ENCODE measurements at places on chromosomes 4 and X.

GRCh38 chr4:99054428-99054994 lies 34.1 kb downstream of the ADH5 start:
- no peak for DNase-seq

DNA sequence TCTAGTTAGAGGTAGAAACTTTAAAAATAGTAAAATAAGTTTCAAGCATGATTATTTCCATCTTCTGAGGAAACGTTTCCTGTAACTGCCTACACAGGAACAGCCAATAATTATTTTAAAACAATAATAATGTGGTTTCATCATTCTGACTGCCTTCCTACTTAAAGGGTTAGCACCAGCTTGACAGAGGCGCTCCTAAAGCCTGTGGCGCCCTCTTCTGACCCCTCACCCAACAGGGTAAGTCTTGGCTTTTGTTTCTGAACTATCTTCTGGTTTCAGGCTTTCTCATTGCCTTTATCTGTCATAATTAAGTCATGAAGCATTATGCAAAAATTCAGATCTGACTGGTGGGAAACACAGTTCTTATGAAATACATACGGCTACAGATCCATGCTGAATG lies 96.7 kb downstream of the ITM2A start:
- peak; percentile 72 for DNase-seq

- no peak for DNase-seq
Measured at GRCh38 chrX:14529290-14529989, at the start of gene GLRA2. Gene GLRA2 (plus strand): TSS chrX:14529536. CDS start chrX:14530058, 522 bp downstream.

GRCh38 chr4:83221897-83222441 lies 62.6 kb downstream of the COQ2 start:
- no peak for DNase-seq

GRCh38 chr4:115152081-115152480 lies 38.7 kb upstream of the NDST4 start:
- DNase-seq = no peak

DNA sequence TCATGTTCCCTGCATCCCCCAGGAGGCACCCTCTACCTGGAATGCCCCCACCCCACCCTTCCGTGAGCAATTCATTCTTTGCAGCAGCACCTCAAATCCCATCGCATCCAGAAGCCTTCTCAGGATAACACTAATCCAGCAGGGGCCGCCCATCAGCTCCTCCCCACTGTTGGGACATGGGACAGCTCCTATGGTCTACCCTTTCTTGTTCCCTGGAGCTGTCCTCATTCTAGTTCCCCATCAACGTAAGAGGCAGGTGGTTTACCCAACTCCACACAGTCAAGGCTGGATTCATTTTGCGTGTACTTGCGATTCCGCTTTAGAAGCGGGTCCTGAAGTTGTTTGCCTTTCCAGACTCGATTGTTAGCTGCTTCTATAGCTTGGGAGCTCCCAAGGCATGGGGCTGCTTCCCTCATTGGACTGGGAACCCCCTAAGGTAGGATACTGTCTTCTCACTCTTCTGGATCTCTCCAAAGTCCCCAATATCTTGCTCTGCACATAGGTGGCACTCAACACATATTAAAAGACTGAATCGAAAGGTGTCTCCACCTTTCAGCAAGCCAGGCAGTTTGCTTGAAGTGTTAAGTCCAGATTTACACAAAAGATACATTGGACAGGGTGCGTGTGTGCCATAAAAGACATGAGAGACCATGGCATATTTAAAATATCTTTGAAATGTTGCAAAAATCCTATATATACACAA lies 942 bp upstream of the APLN start:
- no peak for DNase-seq

- DNase-seq = no peak
Measured at GRCh38 chr4:170248576-170248975, 158.8 kb upstream of the AADAT start.

DNA sequence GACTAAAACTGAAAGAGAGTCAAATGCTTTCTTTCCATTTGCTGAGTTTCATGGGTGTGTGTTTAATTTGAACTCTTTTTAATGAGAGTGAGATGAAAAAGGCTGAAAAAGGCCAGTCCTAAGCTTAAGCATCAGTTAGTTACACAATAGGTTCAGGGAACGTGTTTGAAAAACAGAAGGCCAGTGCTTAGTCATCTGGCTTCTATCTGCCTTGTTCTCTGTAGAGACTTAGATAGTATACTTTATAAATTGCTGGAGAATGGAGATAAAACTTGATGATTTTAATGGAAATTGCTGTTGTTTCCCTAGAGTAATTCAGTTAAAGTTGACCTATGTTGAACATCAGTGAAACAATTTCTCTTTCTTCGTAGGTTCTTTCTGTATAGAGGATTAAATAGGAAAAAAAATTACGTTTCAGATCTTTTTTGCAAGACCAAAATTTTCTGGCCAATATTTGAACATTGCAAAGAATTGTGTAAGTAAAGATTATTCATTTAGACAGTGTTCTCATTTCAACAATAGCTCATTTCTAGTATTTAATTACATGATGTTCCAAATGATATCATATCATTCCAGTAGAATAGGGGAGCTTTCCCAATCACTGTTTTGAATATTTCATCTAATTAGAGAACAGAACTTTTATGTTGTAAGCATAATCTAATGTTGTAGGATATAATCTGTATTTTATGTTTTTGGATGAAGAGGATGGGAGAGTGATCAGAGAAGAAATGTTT lies 1088.8 kb downstream of the ADGRL3 start:
- DNase-seq = no peak

DNA sequence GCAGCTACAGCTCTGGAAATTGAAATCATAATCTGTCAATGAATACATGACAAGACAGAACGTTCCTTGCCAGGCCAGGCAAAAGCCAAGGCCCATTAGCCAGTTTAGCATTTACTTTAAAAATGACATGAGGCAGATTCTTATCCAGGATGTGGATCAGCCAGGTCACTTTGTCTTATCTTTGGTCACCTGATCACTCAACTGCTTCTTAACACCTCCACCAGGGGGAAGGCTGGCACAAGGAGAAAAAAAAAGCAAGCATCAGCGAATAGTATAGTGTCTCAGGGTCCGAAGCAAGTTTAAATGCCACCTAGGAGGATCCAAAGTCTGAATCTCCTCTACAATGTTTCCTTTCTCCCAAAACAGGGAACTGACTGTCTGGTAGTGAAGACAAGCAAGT lies 18.8 kb downstream of the ATP1B4 start:
- DNase-seq = peak; percentile 4

DNA sequence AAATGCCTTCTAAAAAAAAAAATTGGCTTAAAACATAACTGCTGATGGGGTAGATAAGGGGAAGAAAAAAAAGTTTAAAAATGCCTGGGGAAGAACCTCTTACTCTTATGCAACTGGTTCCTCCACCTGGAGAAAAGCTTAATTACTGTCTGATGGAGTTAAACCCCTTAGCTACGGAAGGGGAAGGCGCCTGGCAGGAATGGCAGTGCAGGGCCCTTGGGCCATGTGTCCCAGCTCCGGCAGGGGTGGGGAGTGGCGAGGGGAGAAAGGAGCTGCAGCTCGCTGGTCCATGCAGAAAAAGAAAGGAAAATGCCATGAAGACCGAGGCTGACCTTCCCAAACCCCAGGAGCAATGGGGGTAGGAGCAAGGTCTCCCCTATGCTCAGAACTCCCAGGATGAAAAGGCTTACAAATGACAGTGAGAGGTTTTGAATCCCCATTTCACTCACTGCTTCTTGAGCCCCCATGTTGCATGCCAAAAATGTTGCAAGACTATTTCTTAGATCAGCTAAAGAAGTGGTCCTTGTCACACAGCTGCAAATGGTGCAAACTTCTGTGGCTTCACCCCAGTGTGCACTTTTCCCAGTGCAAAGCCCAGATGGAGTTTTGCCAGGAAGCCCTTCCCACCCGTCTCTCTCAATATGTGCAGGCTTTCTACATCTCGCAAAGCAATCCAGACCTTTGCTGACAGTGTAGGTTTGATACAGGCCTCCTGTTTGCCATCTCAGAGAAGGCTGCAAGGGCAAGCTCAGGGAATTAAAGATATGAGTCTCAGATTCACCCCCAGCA lies 204.8 kb upstream of the CT83 start:
- no peak for DNase-seq

- no peak for DNase-seq
Measured at GRCh38 chr4:163679189-163679588, 184.7 kb downstream of the TMA16 start.

DNA sequence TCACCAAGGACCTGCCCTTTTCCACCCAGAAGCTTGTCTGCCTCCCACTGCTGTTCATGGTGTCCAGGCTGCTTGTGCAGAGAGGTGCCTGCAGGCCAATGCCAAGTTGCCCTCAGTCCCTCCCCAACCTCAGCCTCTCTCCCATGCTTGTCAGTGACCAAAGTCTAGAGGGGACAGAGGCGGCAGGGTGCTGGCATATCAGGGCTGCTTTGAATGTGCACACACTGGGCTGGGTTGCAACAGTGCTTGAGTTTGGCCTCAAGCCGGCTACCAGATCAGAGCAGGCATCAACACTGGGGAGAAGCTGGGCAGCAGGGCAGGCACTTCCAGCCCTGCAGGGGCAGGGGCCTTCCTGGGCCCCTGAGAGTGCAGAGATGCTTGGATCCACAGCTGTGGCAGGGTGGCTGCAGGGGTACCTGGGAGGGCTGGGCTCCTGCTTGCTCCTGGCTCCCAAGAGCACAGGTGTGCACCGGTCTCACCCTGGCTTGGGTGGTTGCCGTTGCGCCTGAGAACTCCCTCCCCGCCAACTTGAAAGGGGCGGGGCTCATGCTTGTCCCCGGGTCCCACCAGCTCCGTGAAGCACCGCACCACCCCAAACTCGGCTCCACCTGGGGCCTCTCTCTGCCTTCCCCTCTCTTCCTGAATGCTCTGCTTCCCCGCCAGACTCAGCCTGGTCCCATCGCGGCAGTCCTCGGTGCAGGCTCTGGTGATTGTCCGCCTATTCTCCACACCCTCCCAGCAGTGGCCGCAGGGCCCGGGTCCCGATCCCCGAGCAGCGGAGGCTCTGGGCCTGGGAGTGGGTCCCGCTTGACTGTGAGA lies 1681.9 kb upstream of the ADGRL3 start:
- no peak for DNase-seq

DNA sequence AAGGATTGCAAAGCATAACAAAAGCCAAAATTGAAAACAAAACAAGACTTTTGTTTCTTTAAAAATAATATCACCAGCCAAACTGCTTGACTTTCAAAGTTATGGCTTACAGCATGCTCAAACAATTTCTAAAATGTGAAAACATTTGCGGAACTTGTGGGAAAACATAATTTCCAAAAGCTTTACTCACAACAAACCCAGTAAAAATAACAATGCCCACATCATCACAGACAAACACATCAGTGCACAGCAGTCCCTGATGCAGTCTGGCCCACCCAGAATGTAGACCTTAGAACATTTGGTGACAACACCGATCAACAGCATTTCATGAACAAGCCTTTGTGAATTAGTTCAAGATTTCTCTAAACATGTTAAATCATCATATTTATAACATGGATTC lies 98.9 kb downstream of the ARHGAP6 start:
- DNase-seq = no peak

DNA sequence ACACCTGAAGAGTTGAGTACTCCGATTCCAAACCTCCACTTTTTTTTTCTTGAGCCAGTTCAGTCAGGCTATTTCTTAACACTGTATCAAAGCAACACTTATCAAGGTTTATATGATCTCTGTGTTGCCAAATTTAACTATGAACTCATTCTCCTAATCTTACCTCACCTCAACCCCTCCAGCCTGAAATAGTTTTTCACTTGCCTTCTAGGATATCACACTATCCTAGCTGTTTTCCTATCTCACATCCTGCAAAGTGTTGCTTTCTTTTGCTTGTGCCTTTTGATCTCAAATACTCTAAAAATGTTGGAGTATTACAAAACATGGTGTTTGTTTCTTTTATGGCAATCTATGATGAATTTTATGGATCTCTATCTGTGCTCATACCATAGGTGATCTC lies 415.0 kb downstream of the CFAP47 start:
- DNase-seq = no peak

GRCh38 chrX:96181605-96182004 lies 503.0 kb upstream of the DIAPH2 start:
- DNase-seq = no peak

- DNase-seq = no peak
Measured at GRCh38 chr4:121794505-121795188, 6.5 kb upstream of the EXOSC9 start.

DNA sequence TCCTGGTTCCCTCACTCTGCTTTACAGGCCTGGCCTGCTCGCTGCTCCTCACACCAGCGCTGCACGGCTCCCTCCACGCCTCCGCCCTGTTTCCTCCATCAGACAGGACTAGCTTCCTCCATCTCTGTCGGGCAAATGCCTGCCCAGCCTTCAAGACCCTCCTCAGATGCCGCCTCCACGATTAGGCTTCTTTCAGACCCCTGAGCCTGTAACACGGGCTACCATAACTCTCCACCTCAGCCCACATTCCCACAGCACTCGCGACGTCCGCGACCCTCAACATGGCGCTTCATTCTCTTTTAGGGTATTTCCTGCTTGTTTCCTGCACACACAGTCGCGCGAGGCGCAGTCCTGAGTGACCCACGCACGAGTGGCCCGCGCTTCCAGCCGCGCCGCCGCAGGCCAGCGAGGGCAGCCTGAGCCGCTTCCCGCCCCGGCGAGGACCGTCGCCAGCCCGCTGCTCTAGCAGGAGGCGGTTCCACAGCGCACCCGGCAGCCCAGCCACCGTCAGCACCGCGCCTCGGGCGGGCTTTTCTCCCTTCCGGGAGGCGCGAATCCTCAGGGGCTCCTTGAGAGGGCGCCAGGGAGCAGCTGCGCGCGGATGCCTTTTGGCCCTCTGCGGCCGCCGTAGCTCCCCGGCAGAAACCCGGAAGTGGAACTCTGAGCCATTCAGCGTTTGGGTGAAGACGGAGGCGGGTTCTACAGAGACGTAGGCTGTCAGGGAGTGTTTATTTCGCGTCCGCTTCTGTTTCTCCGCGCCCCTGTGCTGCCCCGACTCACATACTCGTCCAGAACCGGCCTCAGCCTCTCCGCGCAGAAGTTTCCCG lies at the start of gene FRG1:
Gene FRG1 (plus strand): TSS at position 695 of the 827 bp plus-strand sequence. CDS start 138 bp downstream, outside the sequence.
- DNase-seq = peak; percentile 97

GRCh38 chr4:163167333-163167626 lies 590 bp upstream of the NAF1 start:
- DNase-seq = no peak

GRCh38 chrX:108712886-108713285 lies 23.5 kb downstream of the IRS4 start:
- DNase-seq = no peak

GRCh38 chr4:154643493-154643892 lies 31.0 kb upstream of the FGG start:
- no peak for DNase-seq

DNA sequence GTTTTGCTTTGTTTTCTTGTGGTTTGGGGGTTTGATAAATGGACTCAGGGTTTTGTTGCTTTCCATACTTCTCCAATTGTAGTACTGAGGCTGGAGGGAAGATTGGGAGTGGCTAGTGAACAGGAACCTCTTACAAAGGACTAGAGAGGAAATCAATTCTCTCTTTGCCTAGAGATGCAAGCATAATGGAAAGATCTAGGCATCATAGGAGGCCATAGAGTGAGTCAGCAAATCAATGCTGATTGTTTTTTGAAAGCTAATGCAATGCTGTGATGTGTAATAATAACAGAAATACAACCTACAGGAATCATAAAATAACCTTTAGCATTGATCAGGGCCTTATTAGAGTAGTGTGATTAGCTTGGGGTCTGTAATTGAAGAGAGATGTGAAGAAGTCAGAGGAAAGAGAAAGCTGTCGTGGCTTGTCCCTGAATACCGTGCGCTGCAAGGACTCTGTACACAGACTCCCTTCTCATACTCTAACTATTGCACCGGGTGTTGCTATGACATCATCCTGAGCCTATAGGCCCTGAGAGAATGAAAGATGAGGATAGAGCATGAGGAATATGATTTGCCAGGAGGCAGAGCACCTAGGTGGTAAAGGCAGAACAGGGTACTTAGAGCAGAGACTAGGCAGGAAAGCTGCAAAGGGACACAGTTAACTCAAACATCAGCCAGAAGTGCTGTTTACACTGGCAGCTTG lies 29.3 kb upstream of the GPR101 start:
- DNase-seq = no peak

GRCh38 chr4:55733932-55734331 lies 85.7 kb upstream of the EXOC1L start:
- no peak for DNase-seq
